Stimulated activated CD8-positive, alpha-beta memory T cell treated with anti-CD3 and anti-CD28 coated beads, Interleukin-12 subunit alpha, Interleukin-12 subunit beta, amount 100 ng/mL, for 1 hour (primary cell): ENCODE measurements at places on chromosomes 7 and 10.

GRCh38 chr7:5429253-5429856 lies 5.7 kb upstream of the TNRC18 start:
- DNase-seq = no peak

- no peak for DNase-seq
Observed at GRCh38 chr7:81036057-81036456, 117.2 kb upstream of the SEMA3C start.

- no peak for DNase-seq
Observed at GRCh38 chr7:111232249-111233084, 141.5 kb downstream of the LRRN3 start.

GRCh38 chr7:128829391-128830166 lies 627 bp upstream of the FLNC start:
- DNase-seq = no peak

GRCh38 chr7:12637819-12638592 lies 49.4 kb upstream of the ARL4A start:
- DNase-seq = no peak

GRCh38 chr10:24202181-24202570 lies 6.8 kb upstream of the KIAA1217 start:
- DNase-seq = no peak

DNA sequence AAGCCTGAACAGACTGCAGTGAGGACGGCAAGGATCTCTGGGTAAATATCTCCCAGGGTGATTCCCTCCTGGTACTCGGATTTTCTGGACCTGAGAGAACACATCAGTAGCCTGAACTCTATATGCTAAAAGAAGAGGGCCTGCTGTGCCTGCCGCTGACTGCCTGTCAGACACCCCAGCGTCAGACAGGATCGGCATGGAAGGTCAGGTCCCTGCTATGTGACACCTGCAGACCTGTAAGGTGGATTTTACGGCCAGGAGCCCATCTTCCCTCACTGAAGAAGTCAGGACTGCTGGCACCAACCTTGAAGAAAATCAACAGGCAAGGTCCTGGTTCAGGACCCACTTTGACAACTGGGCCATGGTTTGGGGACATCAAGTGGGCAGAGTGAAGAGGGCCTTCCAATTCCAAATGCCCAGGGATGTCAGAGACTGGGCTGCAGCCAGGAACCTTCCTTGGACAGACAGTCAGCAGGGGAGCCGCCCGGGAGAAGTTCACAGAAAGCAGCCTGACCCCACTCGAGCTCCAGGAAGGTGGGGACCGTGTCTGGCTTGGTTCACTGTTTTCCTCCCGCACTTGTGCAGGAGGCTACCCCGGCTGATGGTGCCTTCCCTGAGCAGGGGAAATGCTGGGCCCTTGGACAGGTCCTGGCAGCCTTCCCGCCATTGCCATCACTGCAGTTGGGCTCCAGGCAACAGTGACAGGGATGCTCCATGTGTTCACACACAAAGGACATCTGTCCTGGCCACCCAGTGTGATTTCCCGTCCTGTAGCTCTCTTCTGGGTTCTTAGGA lies 91.8 kb upstream of the LANCL2 start:
- DNase-seq = no peak

DNA sequence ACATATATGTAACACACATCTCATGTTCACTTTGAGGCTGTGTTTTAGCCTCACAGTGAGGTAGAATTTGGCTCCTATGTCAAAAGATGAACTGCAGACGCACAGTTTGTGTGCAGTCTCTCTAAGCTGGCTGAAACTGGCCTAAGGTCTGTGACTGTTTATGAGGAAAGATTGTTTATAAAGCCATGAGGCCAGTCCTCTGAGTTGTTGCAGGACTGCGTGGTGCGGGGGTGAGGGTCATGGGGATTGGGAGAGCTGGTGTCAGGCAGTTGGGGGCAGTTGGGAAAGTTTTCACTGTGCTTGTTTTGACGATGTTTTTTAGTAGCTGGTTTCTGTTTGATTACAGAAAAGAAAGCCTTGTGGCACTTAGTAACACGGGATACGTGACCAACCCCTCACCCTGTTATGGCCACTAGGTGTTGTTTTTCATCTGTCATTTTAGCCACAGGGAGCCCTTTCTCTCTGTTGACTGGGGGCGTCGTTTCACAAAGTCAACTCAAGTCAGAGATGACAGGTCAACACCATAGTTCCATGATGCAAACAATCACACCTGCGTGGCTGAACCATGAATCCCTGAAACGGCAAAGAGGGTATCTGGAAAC lies 310.9 kb downstream of the CCDC3 start:
- DNase-seq = no peak

GRCh38 chr10:76892766-76893479 lies 744.7 kb downstream of the KCNMA1 start:
- no peak for DNase-seq

- DNase-seq = no peak
Observed at GRCh38 chr10:129605266-129605985, 138.4 kb downstream of the MGMT start.

DNA sequence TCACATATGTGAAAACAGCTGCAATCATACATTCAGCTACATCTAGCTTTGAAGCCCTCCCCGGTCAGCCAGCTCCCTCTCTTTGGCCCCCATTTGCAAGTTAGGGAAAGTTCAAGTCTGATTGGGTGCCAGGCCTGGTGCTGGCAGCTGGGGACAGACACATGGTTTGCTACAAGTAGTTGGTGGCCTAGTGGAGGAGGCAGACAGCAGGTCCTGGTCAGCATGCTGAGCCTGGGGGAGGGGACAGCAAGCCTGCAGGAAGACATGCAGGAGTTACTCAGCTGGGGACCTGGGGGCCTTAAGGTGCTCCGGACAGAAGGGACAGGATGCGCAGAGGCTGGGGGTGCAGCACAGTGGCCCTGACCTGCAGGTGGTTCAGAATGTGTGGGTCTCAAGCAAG lies 956.9 kb upstream of the ZNF722 start:
- DNase-seq = no peak

- no peak for DNase-seq
Observed at GRCh38 chr7:11060893-11061292, 87.2 kb downstream of the PHF14 start.

DNA sequence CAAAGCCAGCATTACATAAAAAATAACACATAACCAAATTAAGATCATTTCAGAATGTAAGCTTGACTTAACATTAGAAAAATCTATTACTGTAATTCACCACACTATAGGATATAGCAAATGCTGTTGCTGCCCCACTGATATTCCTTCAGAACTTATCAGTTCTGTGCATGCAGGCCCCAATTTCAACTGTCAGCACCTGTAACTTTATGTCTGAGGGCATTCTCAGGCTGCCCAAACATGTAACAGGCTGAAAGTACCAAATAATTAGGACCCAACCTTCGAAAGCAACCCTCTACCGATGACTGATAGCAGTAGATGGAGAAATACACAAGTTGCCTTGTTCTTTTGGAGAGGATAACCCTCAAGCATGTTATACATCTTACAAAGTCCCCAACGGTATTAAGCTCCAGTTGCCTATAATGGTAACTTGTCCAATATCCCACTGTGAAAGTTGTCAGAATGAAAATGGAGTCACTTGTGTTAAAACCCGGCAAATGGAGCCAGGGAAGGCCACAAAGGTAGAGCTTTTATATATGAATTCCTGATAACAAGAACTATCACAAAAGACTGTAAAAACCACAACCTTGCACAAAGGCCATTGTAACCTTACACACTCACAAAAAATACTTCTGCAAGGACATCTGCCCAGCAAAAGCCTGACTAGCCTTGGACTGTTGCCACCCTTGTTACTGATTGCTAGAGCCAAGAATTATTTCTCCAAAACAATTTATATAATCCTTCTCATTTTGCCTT lies 66.9 kb upstream of the ZNF746 start:
- no peak for DNase-seq

DNA sequence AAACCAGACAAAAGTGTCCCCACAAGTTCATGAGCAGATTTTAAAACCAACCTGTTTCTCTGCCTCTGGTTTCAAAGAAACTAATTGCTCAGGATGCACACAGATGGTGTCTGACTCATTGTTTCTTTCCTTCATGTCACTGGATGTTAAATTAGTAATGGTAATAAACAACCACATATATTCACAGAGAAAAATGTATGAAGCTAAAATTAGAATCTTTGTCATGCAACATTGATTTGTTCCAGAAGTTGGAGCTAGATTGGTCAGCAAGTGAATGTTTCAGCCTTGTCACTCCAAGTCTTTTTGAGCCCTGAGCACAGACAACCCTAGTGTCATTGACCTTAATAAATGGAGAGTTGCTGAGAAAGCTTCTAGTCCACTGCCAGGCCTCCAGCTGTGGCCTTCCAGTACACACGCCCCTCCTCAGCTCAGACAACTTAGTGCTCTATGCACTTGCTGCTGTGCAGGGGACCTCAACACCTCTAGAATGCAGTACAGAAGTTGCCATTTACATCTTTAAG lies 175.9 kb downstream of the CCDC71L start:
- no peak for DNase-seq

- DNase-seq = no peak
Observed at GRCh38 chr7:20083781-20084180, 133.4 kb downstream of the MACC1 start.

GRCh38 chr7:123494193-123494796 lies 40.1 kb downstream of the IQUB start:
- DNase-seq = no peak

DNA sequence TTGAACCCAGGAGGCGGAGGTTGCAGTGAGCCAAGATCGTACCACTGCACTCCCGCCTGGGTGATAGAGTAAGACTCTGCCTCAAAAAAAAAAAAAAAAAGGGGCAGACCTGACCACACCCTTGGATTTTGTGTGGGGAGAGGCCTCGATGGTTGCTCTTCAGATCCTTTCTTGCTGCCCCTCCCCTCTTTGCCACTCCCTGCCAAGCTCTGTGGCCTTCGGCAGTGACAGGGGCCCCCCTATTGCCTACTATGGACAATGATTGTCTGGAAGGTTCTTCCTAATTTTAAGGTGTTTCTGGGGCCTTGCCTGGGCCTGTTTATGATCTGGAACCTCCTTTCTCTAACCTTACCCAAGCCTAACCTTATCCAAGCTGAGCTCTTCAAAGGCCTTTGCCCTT lies 795 bp downstream of the PRF1 start:
- no peak for DNase-seq

GRCh38 chr10:114271075-114271778 lies 32.2 kb downstream of the VWA2 start:
- DNase-seq = no peak

DNA sequence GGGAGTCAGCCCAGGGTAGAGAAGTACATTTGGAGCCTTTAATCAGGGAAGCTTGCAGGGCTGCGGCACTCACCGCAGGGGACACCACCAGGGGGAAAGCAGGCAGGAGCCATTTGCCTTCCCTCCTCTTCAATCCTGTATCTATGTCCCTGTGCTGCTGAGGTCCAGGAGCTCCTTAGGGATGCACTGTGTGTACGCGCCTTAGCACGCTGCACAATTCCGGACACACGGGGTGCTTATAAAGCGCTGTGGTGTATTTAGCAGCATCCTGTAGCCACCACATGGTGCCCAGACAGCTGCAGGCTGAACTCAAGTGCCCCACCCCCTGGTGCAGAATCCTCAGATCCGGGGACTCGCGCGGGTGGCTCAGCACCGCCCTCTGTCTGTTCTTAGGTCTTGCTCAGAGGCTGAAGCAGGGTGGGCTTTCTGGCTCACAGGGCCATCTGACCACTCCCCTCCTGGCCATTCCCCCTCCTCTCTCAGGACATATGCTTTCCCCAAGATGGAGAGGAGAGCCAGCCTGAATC lies 421.4 kb downstream of the SDK1 start:
- no peak for DNase-seq

GRCh38 chr7:728602-729001 lies 1.5 kb upstream of the PRKAR1B start:
- DNase-seq = no peak

DNA sequence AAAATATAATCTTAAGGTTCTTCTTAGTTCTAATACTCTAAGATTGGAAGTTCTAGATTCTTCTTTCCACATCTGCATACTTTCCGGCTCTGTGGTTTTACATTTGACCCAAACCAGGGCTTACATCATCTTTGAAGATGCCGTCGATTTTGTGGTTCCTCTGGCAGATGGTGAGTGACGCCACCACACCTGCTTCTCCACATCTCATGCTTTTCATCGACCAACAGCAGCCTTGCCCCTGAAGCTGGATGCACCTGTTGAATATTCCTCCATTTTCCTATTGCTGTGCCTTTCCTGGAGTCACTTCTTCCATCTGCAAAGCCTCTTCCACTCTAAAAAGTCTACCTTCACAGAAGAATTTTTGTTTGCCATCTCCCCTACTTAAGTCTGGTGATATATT lies 121.3 kb downstream of the PRKCQ start:
- no peak for DNase-seq

DNA sequence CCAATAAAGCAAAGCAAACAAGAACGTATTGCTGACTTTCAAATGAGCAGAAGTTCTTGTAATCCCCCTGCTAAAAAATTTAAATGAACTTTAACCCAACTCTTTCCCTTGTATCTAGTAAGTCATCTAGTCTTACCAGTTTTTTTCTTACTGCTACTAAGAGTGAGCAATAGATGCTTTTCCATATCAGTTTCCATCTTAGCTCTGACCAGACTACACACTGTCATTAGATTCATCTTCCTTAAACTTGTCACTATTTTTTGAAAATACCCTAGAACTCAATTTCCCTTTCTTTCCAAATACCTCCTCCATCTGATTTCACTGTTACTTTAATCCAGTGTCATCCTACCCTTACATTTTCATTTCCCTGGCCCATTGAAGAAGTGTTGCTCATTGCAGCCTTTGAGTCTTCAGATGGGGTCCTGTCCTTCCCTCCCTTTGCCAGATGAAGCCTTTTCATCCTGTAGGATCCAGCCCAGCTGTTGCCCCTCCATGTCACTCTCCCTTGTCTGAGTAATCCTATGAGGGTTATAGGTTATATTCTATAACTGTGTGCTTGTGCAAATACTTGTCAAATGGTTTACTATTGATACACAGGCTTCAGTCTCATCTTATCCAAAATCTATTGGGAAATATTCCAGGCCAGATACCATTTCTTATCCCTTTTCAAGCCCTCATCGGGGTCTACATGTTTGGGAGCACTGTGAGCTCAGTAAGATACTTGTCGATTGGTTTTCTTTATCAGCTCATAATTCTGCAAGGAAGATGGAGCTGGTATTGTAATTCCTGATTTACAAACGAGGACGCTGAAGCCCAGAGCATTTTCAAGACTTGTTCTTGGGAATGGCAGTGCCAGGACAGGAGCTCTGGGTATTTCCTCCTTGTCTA lies 51.5 kb upstream of the ITGB1 start:
- no peak for DNase-seq

- DNase-seq = no peak
Observed at GRCh38 chr7:140358024-140358411, 40.3 kb downstream of the SLC37A3 start.

- DNase-seq = no peak
Observed at GRCh38 chr10:28580825-28581224, 47.9 kb downstream of the WAC start.

DNA sequence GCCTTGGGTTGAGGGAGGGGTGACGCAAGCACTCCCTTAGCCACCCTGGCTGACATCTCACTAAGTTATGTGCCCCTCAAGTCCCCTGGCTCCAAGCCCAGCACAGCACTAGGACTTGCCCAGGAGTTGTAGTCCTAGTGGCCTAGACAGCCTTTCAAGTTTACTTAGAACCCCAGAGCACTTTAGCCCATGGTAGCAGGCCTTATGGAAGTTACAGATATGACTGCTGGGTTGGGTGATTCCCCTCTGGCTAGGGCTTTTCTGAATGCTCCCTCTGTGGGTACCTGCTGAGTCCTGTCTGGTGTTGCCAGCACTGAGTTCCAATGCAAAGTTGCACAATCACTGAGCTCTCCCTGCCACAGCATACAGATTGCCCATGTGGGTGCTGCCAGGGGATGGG lies 83.2 kb downstream of the AHCYL2 start:
- DNase-seq = no peak
